ENCODE measurements at places on chromosomes 5 and 9.

DNA sequence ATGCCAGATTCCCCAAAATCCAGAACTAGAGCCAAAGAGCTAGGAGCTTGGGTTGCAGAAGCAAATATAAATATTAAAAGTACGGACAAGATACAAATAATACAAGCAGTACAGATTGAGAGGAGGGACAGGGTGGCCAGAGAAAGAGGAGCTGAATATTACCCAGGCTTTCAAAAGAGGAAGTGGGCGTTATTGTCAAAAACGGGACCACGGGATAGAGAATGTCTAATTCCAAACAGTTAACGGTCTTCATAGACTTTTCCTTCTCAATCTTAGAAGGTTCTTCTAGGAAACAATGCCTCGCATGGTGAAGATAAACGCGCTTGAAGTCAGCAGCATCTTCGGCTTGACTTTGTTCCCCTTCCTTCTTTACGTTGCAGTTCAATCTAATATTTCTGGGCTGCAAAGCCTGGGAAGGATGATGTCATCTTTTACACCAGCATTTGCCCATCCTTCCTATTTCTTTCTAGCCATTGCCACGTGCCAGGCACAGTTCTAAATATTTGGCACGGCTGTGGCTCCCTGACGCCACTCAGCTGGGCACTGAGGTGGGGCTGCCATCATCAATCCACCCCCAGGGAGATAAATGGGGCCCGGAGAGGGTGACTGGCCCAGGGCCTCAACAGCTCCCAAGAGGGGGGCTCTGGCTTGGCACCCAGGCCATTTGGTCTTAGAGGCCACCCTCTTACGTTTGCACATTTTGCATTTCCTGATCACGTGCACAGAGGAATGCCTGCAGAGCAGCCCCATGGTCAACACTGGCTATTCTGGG is 16.3 kb upstream of the OLFM1 start:
- DNase-seq: no peak

- no peak for DNase-seq
Observed at GRCh38 chr5:61051267-61051666, 106.3 kb downstream of the NDUFAF2 start.

DNA sequence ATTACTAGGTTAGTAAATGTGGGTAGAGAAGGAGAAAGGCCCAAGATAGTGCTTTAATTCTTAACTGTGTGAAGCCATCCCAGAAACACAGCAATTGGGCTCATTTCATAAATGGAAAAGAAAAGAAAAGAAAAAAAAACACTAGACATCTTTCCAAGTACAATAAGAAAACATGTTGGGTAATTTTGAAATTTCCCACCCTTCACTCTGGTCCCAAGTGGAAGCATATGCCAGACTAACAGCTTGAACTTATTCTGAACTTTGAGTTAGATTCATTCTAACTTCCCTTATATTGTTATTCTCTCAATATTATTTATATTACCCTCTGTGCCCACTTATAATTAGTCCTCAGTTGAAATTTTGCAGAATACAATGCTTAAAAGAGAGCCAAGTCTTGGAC is 113.4 kb upstream of the GHR start:
- no peak for DNase-seq

- DNase-seq: no peak
Observed at GRCh38 chr5:91742550-91742949, 359.4 kb upstream of the ARRDC3 start.

- no peak for DNase-seq
Observed at GRCh38 chr9:71604197-71605063, 163.9 kb downstream of the CEMIP2 start.

GRCh38 chr5:77743181-77743580 is 33.0 kb downstream of the TBCA start:
- DNase-seq: no peak

DNA sequence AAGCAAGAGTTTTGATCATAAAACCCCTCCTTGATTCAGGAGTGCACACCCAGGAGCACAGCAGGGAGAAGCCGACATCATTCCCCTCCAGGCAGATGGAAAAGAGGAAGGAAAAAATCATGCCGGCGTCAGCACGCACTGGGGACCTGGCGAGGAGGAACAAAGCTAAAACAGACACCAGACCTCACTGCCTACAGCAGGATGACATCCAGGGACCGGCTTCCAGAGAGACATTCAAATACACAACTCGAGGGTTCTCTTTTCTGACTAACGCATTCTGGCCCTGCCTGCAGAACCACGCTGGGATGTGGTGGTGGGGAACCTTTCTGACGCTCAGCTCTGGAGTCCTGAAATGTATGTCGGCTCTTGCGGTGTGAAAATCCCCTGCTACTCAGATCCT is 2.7 kb downstream of the UBAC1 start:
- DNase-seq: no peak

DNA sequence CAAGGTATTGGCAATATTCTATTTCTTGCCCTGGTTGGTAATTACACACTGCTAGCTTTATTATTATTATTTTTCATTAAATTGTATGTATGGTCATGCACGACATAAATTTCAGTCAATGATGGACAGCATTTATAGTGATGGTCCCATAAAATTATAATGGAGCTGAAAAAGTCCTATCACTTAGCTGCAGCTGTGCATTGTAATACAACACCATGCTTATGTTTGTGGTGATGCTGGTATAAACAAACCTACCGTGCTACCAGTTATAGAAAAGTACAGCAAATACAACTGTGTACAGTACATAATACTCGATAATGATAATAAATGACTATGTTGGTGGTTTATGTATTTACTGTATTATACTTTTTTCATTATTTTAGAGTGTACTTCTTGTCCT is 65.5 kb downstream of the NR3C1 start:
- no peak for DNase-seq

GRCh38 chr9:133773889-133774655 is 35.9 kb upstream of the SARDH start:
- DNase-seq: no peak

DNA sequence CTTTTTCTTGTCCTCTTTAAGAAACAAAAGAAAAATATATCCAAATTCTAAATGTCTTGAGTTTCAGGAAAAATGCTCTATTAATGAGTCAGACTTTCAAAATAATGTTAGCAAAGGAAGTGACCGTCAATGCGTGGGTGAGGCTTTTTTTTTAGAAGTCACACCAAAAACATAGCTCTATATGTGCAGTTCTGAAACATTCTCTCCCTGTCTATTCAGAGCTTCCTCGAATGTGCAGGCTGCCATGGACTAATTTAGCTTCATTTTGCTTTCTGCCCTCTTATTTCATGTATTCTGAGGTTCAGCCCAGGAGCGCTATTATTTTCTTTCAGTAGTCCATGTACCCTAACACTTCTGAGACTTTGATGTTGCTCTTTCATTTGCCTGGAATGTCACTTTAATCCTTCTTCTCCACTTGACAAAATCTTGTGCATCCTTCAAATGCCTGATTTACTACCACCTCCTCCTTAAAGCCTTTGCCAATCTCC is 72.5 kb upstream of the RASA1 start:
- no peak for DNase-seq

GRCh38 chr9:126719618-126720031 is 85.2 kb upstream of the ZBTB43 start:
- peak; percentile 53 for DNase-seq

- no peak for DNase-seq
Observed at GRCh38 chr9:88749420-88749819, 214.4 kb downstream of the NXNL2 start.

GRCh38 chr9:37566716-37567115 is 9.5 kb downstream of the FBXO10 start:
- no peak for DNase-seq

DNA sequence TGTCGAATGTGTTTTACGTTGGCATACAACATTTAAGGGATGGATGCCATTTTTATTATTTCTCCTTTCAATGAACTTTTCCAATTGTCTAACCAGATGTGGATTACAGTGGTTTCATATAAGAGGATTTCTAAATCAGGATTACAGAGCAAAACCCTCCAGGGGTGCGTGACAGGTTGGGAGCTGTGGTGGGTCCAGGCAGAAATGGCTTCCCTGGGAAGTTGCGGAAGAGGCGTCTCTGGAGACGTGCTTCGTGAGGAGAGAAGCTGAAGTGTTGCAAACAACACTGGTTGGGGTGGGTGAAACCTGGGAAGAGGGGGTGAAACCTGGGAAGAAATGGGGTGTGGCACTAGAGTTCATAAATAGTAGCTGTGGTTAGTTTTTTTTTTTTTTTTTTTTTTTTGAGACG is 4.5 kb upstream of the RPL26L1 start:
- no peak for DNase-seq

GRCh38 chr5:5370059-5370774 is 52.3 kb upstream of the ICE1 start:
- no peak for DNase-seq

GRCh38 chr9:128094950-128095544 is 27.0 kb downstream of the SLC25A25 start:
- DNase-seq: no peak

DNA sequence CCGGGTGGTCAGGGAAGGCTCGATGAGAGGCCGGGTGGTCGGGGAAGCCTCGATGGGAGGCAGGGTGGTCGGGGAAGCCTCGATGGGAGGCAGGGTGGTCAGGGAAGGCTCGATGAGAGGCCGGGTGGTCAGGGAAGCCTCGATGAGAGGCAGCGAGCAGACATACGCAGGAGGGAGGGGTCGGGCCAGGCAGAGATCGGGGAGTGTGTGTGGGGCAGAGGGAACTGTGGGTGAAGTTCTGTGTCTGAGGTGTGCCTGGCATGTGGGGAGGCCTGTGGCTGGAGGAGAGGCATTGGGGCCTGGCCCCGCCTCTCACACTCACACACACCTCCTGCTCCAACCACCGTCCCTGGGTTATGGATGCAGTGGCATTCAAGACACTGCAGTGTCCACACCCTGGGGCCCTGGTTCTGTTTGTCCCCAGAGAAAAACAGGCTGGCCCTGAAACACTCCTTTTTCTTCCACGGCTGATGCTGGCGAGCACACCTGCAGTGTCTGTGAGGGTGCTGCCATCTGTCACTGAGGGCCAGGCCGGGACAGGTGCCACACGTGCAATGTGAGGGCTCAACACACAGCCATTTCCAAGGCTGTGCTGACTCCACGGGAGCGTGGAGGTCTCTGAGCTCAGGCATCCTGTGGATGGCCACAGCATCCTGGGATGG is 6.5 kb upstream of the PLEKHG4B start:
- DNase-seq: no peak

- DNase-seq: no peak
Observed at GRCh38 chr9:73135394-73135793, 16.3 kb upstream of the ANXA1 start.

- DNase-seq: no peak
Observed at GRCh38 chr5:180235077-180235476, 26.1 kb upstream of the RASGEF1C start.

DNA sequence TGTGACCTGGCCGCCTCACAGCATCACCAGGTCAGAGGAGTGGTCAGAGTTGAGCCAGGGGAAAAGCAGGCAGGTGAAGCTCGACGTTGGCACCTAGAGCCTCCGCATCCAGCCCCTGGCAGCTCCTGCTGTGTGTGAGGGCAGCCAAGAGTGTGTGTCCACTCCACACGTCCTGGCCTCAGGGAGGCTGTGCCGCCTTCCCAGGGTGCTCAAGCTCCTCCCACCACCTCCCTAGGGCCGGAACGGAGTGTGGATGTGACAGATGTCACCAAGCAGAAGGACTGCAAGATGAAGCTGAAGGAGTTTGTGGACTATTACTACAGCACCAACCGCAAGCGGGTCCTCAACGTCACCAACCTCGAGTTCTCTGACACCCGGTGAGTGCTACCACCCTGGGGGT is 72.5 kb downstream of the PHF2 start:
- DNase-seq: no peak

DNA sequence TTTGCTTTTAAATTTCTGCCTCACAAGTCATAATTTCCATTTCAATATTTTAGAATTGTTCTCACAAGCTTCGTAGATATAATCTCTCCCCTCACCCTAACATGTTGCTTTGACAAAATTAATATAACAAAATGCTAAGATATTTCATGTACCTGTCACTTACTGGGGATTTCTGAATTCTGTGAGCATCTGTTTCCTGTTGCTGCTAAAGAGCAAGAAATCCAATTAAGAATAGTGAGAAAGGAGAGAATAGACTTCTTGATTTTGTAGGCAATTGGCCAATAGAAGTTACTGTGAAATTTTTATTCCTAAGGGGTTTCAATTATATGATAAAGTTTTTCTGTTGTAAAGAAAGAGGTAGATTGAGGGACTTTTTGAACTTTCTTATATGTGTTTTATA is 796.5 kb upstream of the ARRDC3 start:
- no peak for DNase-seq

- DNase-seq: no peak
Observed at GRCh38 chr9:14315875-14316601, 2.1 kb upstream of the NFIB start.

GRCh38 chr5:72045692-72046091 is 61.6 kb upstream of the MAP1B start:
- no peak for DNase-seq

DNA sequence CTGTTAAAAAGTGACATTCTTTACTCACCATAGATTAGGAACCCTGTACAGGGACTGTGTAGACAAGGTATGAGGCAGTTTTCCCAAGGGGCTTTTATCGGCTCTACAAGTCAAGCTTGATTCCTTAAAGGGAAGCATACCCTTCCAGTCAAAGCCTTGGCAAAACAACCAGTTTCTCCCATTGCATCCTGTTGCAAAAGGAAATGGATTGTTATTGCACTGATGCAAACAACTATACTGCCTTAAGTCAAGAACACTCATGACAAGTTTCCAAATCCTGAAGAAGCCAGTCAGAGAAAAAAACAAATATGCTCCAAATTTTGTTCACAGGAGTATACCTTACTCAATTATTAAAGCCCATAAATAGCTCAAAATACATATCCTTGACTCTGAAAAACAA is 67.5 kb downstream of the RGMB start:
- no peak for DNase-seq

GRCh38 chr5:36521838-36522745 is 84.3 kb upstream of the SLC1A3 start:
- no peak for DNase-seq

GRCh38 chr9:35500130-35500748 is 10.3 kb downstream of the RUSC2 start:
- DNase-seq: no peak

GRCh38 chr9:113590991-113591898 is 127.7 kb downstream of the RGS3 start:
- DNase-seq: no peak

DNA sequence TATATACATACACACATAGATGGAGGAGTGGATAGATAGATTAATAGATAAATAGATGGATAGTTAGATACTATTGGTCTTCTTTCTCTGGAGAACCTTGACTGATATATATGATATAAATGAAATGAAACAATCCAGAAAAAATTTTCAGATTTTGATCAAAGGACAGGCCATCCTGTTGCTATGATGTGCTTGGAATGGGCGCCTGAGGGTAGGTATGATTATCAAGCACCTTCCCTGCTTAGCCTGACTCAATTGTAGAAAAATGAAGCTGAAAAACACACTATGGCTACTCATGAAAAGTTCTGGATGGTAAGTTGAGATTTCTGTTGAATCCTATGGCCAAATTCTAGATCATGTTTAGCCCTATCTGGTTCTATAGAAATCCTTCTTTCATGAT is 266.5 kb upstream of the KLF4 start:
- no peak for DNase-seq

- peak; percentile 38 for DNase-seq
Observed at GRCh38 chr9:136339173-136339957, 12.0 kb downstream of the GPSM1 start.

GRCh38 chr9:73148447-73148937 is 3.2 kb upstream of the ANXA1 start:
- DNase-seq: no peak

All from NCI-H510A (cell line).